ENCODE measurements at places on chromosomes 1 and 21. TPM values are rescaled to one million over a fixed set of nuclear protein-coding genes. Genes with fewer than 3 reads are reported as not detected.

- no peaks in the 10 kb centered on the region for H3K27me3 ChIP-seq
- H3K27ac ChIP-seq, result no peak overlapping the region
- no peak overlapping the region for H3K4me3 ChIP-seq
- DNase-seq, result no peak
Measured at GRCh38 chr1:7360526-7360925, 410.6 kb upstream of the VAMP3 start.

- H3K27ac ChIP-seq, result no peak overlapping the region
- no peaks in the 10 kb centered on the region for H3K36me3 ChIP-seq
- no peaks in the 10 kb centered on the region for H3K27me3 ChIP-seq
- no peak for DNase-seq
- H3K4me1 ChIP-seq, result no peaks in the 10 kb centered on the region
- no peak overlapping the region for H3K4me3 ChIP-seq
Measured at GRCh38 chr21:40243685-40244084, 376.4 kb downstream of the PCP4 start.

GRCh38 chr1:115074839-115075534 lies 14.3 kb downstream of the TSPAN2 start:
- no peak overlapping the region for H3K27ac ChIP-seq
- no peak overlapping the region for H3K4me3 ChIP-seq
- no peaks in the 10 kb centered on the region for H3K36me3 ChIP-seq
- H3K27me3 ChIP-seq, result no peaks in the 10 kb centered on the region
- peaks cover 27% of the 10 kb centered on the region for H3K4me1 ChIP-seq

DNA sequence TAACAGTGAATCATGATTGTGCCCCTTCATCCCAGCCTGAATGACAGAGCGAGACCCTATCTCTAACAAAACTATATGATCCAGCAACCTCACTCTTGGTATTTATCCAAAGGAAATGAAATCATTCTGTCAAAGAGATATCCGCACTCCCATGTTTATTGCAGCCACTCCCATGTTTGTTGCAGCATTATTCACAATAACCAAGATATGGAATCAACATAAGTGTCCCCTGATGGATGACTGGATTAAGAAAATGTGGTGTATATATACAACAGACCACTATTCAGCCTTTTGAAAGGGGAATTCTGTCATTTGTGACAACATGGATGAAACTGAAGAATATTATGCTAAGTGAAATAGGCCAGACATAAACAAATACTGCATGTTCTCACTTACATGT lies 44.4 kb downstream of the TRMT1L start:
- H3K4me1 ChIP-seq, result no peaks in the 10 kb centered on the region
- no peak for DNase-seq
- no peaks in the 10 kb centered on the region for H3K27me3 ChIP-seq
- no peak overlapping the region for H3K4me3 ChIP-seq

Gene GUCA2B
- not detected for total RNA-seq

Gene TRIM67
- total RNA-seq, result not detected
